Breast epithelium (tissue), 4 donors: ENCODE measurements at places on chromosomes 7 and 10. TPM values are rescaled to one million over a fixed set of nuclear protein-coding genes. Genes with fewer than 3 reads are reported as not detected.

DNA sequence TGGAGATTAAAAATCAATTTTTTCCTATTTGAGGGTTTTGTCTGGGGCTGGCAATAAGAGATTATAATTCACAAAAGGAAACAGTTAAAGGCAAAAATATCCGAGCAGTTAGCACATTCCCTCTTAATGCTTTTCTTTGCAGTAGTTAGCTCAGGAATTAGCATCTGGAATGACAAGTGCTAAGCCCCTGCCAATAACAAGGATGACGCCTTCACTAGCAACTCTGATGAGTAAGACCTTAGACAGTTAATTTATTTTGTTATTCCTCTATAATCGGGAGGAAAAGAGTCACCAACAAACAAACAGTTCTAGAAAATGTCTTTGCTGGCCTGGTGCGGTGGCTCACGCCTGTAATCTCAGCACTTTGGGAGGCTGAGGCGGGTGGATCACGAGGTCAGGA, 151.3 kb downstream of the TRIL start:
- DNase-seq: no peak

DNA sequence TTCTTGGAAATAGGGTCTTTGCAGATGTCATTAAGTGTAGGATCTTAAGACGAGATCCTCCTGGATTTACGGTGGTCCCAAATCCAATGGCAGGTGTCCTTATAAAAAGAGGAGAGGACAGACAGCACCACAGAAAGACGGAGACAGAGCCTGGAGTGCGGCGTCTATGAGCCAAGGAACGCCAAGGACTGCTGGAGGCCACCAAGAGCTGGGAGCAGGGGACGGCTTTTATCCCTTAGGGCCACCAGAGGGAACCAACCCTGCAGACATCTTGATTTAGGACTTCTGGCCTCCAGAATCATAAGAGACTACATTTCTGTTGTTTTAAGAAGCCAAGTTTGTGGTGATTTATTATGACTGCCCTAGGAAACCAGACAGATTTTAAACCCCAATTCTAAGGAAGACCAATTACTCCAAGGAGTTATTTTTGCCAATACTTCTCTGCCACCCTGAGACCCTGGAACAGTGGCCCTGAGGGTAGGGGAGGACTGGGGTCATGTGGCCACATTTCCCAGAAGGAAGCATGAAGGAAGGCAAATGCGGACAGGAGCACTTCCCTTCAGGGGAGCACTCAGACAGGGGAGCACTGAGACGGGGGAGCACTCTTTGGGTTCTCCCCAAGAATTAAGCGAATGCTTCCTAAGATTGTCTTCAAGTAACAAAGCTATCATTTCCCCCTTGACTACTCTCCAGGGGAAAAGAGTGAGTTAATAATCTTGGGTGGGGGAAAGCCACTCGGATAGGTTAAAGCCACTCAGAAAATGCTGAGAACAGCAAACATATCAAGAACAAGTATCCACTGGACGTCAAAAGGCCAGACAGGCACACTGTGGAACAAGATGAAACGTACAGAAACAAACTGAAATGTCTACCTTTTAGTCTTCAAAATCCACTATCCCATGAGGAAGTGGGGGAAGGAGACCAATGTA, 67.5 kb downstream of the CHST15 start:
- no peak for DNase-seq

DNA sequence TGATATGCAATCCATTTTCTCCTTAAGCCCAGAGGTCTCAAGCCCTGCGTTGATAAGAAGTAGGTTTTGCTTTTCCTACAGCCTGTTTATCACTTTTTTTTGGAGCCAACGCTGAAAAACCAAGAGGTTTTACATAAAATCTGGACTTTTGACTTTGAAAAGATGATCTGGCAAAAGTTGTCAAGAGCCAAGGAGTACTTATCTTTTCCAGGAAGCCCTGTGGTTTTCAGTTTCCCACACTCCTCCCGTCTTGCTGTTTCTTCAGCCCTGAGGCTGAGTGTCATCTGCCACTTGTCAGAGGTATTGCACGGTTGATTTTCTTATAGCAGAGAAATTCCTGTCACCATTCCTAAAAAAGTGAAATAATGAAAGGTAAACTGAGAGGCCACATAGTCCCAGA, 108.7 kb downstream of the TYW1 start:
- DNase-seq: no peak

- DNase-seq: no peak
Measured at GRCh38 chr10:72784551-72785351, 92.8 kb downstream of the MCU start.

Gene ANXA8
- not detected for total RNA-seq
